ENCODE measurements at places on chromosomes 5 and 9.

DNA sequence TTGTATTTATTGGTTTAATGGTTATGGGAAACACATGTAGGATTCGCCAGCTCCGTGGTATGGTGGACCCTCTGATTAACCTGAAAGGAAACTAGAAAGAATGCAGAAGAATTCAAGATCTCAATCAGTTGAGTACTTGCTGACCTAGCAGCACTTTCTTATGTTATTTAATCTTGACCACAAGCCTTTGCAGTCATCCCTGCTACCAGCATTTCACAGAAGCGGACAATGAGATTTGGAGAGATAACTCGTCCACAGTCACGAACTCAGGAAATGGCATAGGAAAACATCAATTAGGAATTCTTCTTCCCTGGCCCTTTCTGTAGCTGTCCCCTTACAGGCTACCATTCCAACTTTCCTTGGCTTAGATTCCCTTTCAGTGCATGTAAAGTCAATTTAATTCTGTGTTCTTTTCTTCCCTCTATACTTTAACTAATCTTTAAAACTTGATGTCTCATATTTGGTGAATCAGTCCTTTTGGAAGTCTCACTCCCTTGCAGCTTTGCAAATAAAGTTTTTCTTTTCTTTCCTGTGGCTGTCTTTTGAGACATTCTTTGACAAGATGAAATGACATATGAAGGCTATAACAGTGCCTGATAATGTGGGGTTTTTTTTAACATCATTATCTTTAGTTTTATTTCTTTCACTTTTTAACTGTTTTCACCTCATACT lies 1.3 kb upstream of the SLC44A1 start:
- DNase-seq: peak; percentile 29

GRCh38 chr5:87877023-87877422 lies 391.6 kb downstream of the TMEM161B start:
- DNase-seq: no peak

GRCh38 chr5:179558932-179559283 lies 8.6 kb downstream of the RUFY1 start:
- no peak for DNase-seq

DNA sequence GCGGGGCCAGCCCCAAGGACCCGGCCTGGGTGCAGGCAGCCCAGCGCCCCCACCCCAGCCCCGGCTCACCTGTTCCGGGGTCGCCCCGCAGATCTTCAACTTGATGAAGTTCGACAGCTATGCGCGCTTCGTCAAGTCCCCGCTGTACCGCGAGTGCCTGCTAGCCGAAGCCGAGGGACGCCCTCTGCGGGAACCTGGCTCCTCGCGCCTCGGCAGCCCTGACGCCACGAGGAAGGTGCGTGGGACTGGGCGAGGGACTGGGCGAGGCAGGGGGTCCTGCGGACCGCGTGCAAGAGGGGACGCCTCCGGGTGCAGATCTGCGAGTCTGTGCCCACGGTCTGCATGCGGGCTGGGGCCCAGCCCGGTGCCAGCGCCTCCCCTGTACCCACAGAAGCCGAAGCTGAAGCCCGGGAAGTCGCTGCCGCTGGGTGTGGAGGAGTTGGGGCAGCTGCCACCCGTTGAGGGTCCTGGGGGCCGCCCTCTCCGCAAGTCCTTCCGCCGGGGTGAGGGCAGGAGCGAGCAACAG lies 9.7 kb downstream of the RGS14 start:
- DNase-seq: no peak

DNA sequence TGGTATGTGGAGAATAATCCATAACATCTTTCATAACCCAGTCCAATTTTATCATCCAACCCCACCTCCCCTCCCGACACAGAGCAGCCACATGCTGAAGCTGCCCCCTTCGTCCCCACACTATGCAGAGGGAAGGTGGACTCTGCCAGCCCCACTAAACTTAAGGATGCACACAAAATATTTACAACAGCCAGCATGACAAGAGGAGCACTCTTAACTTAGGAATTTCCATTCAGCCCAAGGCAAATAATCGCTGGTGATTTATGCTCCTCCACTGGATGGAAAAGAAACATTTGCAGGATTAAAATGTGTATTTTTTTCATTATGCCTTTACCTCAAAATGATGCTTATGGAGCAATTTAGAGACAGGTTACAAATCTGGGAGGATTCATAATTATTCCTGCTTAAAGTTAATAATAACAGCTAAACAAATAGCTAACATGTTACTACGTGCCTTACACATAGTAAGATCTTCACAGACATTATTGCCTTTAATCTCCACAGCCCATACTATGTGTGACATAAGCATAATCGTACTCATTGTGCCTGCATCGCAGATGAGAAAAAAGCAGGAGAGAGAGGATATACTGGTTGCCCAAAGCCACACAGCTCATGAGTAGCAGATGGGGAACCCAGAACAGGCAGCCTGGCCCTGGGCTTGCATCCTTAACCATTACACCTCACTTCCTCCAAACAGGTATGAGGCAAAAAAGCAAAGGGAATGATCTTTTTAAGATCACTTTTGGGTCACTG lies 92.6 kb downstream of the GLIS3 start:
- no peak for DNase-seq

GRCh38 chr5:153676406-153676805 lies 185.9 kb downstream of the GRIA1 start:
- DNase-seq: no peak

- no peak for DNase-seq
These were observed 349.2 kb upstream of the ADAMTSL1 start for GRCh38 chr9:18124760-18125159.

GRCh38 chr5:36681711-36682110 lies 75.3 kb downstream of the SLC1A3 start:
- DNase-seq: no peak

GRCh38 chr5:78760366-78760765 lies 111.8 kb upstream of the LHFPL2 start:
- no peak for DNase-seq

DNA sequence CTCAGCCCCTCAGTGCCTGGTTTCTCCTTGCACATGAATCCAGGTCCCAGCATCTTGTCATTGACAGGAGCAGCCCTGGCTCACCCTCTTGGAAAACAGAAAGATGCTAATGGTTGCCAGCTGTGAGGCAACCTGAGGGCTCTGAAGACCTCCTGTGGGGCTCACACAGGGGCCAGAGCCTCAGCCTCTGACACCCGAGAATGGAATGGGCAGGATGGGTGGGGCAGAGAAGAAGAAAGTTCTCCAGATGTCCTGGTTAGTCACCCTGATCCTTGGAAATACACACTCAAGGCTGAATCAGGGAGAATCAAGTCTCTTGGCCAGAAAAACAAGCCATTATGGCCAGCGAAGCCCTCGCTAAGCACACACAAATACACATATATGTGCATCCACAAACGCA lies 32.3 kb upstream of the SPATA31E1 start:
- no peak for DNase-seq

DNA sequence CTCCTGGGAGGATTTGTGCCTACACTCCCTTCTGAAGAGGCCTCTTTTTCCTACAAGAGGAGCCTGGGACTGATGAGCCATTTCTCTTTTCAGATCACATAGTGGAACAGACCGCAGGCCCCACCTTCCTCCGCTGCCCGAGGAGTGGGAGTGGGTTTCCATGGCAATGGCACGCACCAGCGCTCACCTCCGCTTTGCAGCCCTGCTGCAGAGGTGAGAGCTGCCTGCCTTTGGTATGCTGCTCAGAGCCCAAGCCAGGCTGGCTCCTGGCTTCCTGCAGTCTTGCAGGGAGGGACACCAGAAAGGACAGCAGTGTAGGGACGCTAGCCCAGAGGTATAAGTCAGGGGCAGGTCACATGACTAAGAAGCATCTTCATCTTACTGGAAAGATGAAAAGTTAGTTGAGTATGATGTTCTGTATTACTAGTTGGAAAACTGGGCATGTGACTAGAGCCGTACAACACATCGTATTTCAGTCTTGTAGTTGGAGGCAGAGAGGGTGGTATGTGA lies 12.4 kb downstream of the PTTG1 start:
- no peak for DNase-seq

- DNase-seq: no peak
These were observed 21.2 kb downstream of the PTGES2 start for GRCh38 chr9:128106181-128106939.

DNA sequence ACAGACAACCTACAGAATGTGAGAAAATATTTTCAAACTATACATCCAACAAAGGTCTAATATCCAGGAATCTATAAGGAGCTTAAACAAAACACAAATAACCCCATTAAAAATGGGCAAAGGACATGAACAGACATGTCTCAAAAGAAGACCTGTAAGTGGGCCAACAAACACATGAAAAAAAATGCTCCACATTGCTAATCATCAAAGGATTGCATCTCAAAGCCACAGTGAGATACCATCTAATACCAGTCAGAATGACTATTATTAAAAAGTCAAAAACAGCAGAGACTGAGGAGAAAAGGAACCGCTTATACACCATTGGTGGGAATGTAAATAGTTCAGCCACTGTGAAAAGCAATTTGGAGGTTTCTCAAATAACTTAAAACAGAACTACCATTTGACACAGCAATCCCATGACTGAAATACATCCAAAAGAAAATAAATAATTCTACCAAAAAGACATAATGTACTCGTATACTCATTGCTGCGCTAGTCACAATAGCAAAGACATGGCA lies 39.1 kb upstream of the C5orf63 start:
- no peak for DNase-seq

Data from CMK (cell line).